ENCODE measurements at places on chromosomes 2 and 18.

DNA sequence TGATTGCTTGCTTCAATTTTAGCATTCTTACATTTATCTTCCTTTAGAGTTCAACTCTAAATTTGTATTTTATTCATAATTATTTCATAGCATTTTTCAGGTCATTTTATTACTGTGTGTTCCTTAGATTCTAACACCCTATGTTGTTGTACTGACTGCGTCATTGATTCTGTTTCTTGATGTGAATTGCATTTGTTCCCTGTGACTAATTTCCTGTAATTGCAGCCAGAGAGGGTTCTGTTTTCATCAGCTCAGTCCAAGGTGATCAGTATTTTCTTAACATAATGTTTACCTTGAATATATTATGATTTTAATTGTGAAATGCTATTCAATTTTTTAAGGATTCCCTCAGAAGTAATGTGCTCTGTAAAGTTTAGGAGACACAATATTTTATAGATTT lies 970.2 kb upstream of the PIK3C3 start:
- DNase-seq = no peak

- no peak for DNase-seq
These were observed 33.7 kb downstream of the LANCL1 start for GRCh38 chr2:210442878-210443277.

DNA sequence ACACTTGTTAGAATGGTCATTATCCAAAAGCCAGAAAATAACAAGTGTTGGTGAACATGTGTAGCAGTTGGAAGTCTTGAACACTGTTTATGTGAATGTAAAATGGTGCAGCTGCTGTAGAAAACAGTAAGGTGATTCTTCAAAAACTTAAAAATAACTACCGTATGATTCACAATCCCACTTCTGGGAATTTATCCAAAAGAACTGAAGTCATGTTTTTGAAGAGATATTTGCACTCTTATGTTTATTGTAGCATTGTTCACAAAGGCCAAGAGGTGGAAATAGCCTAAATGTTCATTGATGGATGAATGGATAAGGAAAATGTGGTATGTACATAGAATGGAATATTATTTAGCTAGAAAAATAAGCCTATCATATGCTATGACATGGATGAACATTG lies 6.3 kb upstream of the SPP2 start:
- no peak for DNase-seq

GRCh38 chr18:53422896-53423295 lies 801.6 kb downstream of the MBD2 start:
- peak; percentile 29 for DNase-seq

DNA sequence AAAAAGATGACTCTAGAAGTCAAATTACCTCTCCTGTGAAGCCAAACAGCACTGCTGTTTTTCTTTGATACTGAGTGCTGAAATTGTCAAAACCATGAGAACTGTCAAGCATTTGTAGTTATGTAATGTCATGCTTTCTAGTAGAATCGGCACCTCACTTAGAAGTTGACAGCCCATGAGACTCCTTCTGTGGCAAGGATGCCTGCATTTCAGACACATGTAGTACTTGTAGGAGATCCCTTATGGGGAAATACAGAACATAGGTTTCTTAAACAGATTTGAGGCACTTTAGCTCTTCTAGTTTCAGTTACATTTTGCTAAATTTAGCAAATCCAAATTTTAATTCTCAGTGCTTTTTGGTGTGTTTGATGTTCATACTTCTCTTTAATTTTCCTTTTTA lies 15.7 kb downstream of the ZNF407 start:
- DNase-seq = no peak

GRCh38 chr2:155708071-155708470 lies 624.5 kb downstream of the NR4A2 start:
- no peak for DNase-seq

GRCh38 chr2:101402630-101403029 lies 15.3 kb upstream of the CREG2 start:
- DNase-seq = no peak

DNA sequence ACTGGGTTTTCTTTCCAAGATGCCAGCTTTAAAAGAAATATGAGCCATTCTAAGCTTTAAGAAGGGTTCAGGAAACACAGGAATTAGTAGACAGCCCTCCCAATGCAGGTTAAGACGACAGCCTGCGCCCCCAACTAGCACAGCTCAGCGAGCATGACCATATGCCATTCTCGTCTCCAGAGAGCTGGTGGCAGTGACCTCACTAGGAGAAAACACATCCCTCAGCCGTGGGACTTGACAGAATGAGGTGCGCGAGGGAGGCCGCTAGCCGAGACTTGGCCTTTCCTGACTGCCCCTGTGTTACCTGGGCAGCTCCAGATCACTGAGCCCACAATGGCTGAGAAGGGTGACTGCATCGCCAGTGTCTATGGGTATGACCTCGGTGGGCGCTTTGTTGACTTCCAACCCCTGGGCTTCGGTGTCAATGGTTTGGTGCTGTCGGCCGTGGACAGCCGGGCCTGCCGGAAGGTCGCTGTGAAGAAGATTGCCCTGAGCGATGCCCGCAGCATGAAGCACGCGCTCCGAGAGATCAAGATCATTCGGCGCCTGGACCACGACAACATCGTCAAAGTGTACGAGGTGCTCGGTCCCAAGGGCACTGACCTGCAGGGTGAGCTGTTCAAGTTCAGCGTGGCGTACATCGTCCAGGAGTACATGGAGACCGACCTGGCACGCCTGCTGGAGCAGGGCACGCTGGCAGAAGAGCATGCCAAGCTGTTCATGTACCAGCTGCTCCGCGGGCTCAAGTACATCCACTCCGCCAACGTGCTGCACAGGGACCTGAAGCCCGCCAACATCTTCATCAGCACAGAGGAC lies 103.9 kb downstream of the MAPK4 start:
- no peak for DNase-seq

- DNase-seq = no peak
These were observed 43.3 kb downstream of the SNED1 start for GRCh38 chr2:241041589-241042158.

Measured in NCI-H2081 treated with DMSO at 0.1 percent for 48 hours (cell line).